Fibroblast of lung (primary cell): ENCODE measurements at places on chromosomes 16 and 17. TPM values are rescaled to one million over a fixed set of nuclear protein-coding genes. Genes with fewer than 3 reads are reported as not detected.

CCDC200 gene
- not detected in 2 replicates for total RNA-seq

DNA sequence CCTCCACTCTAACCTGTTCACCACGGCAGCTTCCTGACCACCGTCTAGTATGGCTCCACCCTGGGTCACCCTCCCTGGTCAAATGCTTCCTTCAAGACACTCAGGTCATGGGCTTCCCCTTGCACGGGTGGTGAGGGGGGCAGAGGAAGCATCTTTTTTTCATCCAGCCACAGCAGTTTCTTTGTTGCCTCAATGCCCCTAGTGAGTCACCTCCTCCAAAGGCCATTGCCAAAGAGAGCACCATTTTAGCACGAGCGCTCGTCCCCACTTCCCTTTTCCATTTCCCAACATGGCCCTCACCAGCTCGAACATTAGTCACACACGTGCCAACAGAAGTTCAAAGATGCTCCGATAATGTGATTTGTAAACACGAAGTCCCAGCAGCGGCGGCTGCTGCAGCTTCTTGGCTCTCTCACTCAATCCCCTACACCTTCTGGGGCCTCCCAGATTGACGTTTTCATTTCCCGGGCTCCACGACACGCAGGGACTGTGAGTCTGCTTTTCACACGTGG, 134.6 kb downstream of the GAS7 start:
- no peak overlapping the region for H3K27ac ChIP-seq
- no peaks in the 10 kb centered on the region for H3K4me1 ChIP-seq
- H3K4me3 ChIP-seq, result no peak overlapping the region

DNA sequence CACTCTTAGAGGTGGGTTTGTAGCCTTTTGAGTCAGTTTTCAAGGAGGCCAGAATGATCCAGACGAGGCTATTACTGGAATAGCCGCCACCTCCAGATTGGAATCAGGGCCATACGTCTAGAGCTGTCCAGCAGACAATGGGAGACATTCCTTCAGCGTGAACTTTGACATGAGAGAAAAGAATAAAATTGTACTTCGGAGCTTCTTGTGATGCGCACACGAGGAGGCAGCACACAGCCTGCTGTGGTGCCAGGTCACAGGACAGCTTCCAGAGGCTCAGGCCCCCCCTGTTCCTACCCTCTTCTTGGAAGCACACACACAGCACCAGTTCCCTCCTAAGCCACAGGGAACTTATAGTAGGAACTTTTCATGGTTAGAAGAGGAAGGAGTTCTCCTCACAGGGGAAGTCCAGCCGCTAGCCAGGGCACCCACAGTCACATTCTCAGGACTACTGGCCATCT, 81.0 kb downstream of the VPS53 start:
- H3K4me3 ChIP-seq, result no peak overlapping the region
- H3K27ac ChIP-seq, result no peak overlapping the region
- no peaks in the 10 kb centered on the region for H3K4me1 ChIP-seq
- peak; percentile 91 for DNase-seq

- no peaks in the 10 kb centered on the region for H3K4me1 ChIP-seq
- no peak for DNase-seq
- H3K27ac ChIP-seq, result no peak overlapping the region
- H3K27me3 ChIP-seq, result no peaks in the 10 kb centered on the region
- no peaks in the 10 kb centered on the region for H3K36me3 ChIP-seq
- no peak overlapping the region for H3K4me3 ChIP-seq
Measured at GRCh38 chr16:8679151-8679550, 4.7 kb downstream of the ABAT start.

DNA sequence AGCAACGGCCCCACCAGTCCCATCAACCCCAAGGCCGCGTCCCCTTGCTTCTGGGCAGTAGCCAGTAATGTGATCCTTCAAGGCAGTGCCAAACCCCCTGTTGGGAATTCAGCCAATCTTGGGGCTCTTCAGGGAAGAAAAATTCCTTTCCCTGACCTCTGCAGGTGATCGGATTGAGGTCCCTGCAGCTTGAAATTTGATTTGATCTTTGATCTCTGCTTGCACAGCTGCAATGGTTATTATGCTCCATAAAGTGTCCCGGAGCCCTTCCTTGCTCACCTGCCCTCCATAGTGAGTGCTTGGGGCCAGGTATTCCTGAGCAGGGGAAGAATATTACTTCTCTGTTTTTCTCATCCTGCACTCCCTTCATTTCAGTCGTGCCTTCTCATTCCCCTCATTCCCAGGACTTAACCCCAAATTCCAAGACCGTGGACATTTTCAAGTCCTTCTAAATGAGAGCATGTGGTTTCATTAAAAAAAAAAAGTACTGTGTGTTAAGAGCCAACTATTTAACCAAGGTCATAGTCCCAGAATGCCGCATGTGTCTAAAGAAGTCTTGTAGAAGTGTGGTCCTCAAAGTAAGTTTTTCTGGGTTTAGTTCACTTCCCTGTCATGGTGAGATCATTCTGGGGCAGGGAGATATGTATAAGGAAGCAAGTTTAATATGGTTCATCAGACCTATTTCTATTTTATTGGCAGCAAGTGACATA, 56.3 kb downstream of the SOX9 start:
- peak; percentile 95 for DNase-seq
- H3K4me3 ChIP-seq, result no peak overlapping the region
- H3K27me3 ChIP-seq, result no peaks in the 10 kb centered on the region
- no peaks in the 10 kb centered on the region for H3K36me3 ChIP-seq
- no peak overlapping the region for H3K27ac ChIP-seq
- no peaks in the 10 kb centered on the region for H3K4me1 ChIP-seq

DNA sequence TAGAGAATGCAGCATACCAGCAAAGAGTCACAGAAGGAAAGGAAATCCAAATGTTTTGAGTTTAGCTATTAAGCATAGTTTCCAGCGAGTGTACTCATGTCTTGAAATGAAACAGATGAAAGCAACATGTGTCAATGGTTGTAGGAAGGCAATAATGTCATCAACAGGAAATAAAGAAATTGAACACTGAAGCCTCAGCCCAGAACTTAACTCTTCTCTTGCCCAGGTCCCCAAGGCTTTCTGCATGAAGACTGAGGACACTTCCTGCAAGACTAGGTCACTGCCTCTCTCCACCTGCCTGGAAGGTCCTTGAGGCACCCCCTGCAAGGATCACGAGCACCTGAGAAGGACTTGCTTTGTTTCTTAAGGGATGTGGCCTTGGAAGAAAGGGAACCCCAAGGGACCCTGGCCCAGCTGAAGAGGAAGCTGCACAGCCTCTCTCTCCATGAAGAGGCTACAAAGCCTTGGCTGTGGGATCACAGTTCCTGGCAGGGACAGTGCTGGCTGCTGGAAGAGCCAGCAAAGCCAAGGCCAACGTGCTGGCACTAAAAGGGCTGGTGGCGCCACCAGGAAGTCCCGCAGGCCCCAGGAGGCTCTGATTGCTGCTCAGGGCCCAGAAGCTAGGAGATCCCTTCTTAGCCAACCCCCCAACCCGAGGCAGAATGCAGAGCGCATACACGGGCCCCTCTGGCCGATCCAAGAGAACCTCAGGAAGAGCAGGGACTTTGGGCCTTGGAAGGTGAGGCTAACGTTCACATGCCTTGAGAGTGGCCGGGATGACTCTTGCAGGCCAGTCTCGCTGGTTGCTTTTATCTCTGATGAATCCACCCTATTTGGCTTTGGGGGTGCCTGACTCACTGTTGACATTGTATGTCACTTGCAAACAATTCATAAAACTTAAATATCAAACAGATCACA, 23.4 kb upstream of the AXIN2 start:
- no peak overlapping the region for H3K4me3 ChIP-seq
- H3K36me3 ChIP-seq, result no peaks in the 10 kb centered on the region
- H3K27ac ChIP-seq, result no peak overlapping the region

DNA sequence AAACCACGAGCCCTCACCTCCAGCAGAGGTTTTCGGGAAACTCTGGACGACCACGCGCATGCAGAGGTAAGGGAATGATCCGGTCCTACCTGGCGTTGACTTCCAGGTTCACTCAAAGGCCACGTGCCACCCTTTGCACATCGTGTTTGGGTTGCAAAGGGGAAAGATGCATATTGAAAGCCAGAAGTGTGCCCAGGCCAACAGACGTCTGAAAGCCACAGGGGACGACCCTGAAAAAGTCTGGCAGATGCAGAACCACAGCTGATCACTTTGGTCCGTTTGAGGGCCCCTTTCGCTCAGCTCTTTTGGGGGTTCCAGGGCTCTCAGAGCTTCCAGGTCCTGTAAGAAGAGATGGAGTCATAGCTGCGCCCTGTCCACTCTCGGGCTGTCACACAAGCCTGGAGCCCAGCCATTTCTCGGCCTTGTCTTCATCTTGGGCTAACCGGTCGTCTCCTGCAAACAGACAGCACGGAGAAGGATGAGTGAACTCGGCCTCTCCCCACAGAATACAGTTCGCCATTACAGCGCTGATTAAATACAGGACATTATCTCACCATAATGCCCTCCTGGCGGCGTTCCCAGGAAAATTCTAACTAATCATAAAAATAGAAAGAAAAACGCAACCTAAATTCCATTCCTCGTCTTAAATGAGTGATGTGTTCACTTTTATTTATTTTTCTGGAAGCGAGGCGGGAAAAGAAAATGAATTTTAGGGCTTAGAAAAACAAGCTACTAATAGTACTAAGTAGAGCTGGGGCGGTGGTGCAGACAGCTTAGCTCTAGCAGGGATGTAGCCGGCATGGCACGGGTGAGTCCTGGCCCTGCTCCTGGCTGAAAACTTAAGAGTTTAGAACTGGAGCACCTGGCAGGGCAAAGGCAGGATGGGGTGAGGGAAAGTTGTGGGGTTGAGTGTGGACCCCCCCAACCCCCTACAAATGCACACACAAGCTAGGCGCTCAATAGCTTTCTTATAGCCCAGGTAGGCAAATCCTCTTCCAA, 45.5 kb upstream of the ZFHX3 start:
- DNase-seq, result peak; percentile 48
- H3K4me1 ChIP-seq, result peaks cover 9% of the 10 kb centered on the region
- no peaks in the 10 kb centered on the region for H3K27me3 ChIP-seq
- no peak overlapping the region for H3K4me3 ChIP-seq

GRCh38 chr16:24189941-24190340, 66.2 kb upstream of the CACNG3 start:
- DNase-seq, result no peak
- no peaks in the 10 kb centered on the region for H3K36me3 ChIP-seq
- H3K27me3 ChIP-seq, result no peaks in the 10 kb centered on the region
- H3K27ac ChIP-seq, result no peak overlapping the region

DNA sequence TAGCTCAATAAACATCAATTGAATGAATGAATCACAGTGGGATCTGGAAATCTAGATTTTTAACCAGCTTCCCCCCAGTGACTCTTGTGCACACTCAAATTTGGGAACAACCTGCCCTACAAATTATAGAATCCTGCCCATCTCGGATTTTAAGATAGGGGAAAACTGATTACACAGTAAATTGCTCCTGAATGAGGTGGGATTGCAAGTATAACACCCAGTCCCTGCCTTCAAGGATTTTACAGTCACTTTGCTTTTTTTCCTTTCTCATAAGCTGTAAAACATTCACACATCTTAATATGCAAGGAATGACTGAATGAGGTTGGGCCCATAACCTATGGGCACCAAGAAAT, 48.5 kb downstream of the TEKT5 start:
- no peak overlapping the region for H3K27ac ChIP-seq
- no peaks in the 10 kb centered on the region for H3K36me3 ChIP-seq
- H3K27me3 ChIP-seq, result no peaks in the 10 kb centered on the region
- no peaks in the 10 kb centered on the region for H3K4me1 ChIP-seq
- H3K4me3 ChIP-seq, result no peak overlapping the region

- H3K36me3 ChIP-seq, result no peaks in the 10 kb centered on the region
- no peaks in the 10 kb centered on the region for H3K4me1 ChIP-seq
- H3K27me3 ChIP-seq, result no peaks in the 10 kb centered on the region
- no peak overlapping the region for H3K4me3 ChIP-seq
Measured at GRCh38 chr17:45775576-45776011, 8.5 kb upstream of the CRHR1 start.

- H3K27ac ChIP-seq, result no peak overlapping the region
- H3K36me3 ChIP-seq, result no peaks in the 10 kb centered on the region
- no peaks in the 10 kb centered on the region for H3K27me3 ChIP-seq
- H3K4me1 ChIP-seq, result no peaks in the 10 kb centered on the region
Measured at GRCh38 chr17:56823848-56824247, 9.9 kb downstream of the C17orf67 start.

- H3K27ac ChIP-seq, result no peak overlapping the region
- DNase-seq, result peak; percentile 12
- H3K27me3 ChIP-seq, result no peaks in the 10 kb centered on the region
- no peak overlapping the region for H3K4me3 ChIP-seq
- H3K36me3 ChIP-seq, result no peaks in the 10 kb centered on the region
- no peaks in the 10 kb centered on the region for H3K4me1 ChIP-seq
Measured at GRCh38 chr16:19228052-19228451, 57.5 kb upstream of the CLEC19A start.

GRCh38 chr17:21361020-21361809, 14.9 kb upstream of the KCNJ12 start:
- H3K27ac ChIP-seq, result no peak overlapping the region
- no peak overlapping the region for H3K4me3 ChIP-seq
- DNase-seq, result no peak

DNA sequence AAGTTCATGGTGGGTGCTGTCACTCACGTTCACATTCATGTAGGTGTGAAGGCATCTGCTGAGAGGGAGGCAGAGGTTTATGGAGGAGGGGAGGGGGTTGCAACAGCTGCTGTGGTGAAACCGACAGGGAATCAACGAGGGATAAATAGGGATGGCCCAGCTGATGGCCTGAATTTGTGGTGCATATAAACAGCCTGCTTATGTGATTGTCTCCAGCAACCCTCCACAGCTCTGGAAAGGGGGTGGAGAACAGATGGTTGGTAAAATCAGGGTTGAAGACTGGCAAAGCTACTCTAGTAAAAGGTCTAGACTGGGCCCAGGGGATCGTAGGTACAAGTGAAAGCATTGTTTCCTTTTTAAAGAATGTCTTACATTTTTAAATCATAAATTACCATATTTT, 53.7 kb downstream of the IQCK start:
- DNase-seq, result no peak
- H3K4me1 ChIP-seq, result no peaks in the 10 kb centered on the region
- no peaks in the 10 kb centered on the region for H3K27me3 ChIP-seq
- H3K27ac ChIP-seq, result no peak overlapping the region
- H3K36me3 ChIP-seq, result no peaks in the 10 kb centered on the region

DNA sequence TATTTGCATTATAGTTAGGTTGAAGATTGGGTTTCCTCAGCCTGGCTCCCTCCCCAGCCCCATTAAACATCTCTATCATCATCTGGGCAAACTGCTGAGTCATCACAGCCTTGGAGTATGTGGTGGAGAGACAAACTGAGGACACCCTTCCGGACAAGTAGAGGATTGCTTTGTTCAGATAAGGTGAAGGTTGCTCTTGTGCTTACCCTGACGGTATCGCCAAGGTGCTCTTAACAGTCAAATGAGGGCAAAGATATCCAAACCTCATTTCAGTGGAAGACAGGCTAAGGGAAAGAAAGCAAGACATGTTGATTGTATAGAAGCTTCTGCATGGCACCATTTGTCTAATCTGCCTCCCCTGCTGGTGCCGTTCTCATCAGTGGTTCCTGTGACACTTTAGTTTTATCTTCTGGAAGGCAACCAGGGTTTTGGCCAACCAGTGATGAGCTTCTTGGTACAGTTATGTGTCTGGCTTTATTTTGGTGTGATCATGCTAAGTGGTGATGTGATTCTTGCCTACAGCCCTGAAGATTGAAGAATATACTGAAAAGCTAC, 56.9 kb upstream of the LGALS9 start:
- H3K4me3 ChIP-seq, result no peak overlapping the region
- peak; percentile 75 for DNase-seq
- no peaks in the 10 kb centered on the region for H3K36me3 ChIP-seq
- H3K27ac ChIP-seq, result no peak overlapping the region
- no peaks in the 10 kb centered on the region for H3K27me3 ChIP-seq
